ENCODE measurements at places on chromosomes 4 and X.

- DNase-seq: no peak
Measured at GRCh38 chrX:43551590-43551989, 104.5 kb upstream of the MAOA start.

- no peak for DNase-seq
Measured at GRCh38 chr4:140156529-140157171, 2.7 kb upstream of the MAML3 start.

DNA sequence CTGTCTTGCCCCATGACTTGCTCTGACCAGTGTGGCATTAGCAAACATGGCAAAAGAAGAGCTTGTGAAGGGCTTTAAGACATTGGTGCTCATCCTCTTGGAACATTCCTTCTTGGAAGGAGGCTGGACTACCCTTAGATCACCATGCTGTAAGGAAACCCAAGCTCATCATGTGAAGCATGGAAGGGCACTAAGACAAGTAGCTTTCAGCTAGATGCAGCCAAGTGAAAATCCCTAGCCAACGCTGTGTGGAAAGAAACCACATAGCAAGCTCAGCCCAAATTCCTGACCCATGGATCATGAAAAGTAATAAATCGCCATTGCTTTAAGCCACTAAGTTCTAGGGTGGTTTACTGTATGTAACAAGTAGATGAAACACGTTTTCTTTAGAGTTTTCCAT, 12.4 kb upstream of the PACRGL start:
- no peak for DNase-seq

DNA sequence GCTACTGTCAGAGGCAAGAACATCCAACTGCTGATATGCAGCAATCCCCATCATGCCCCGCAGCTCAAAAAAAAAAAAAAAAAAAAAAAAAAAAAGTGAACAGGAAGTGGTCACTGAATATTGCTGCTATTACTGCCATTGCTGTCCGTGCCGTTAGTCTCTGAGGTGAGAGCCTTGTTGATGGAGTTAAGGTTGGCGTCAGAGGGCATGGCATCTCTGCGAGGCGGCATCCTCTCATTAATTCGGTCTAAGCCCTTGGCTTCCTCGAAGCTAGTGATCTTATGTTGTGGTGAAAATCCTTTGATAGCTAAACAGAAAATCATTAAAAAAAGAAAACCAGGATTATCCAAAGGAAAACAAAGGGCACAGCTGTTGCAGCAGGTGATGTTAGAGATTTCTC, 321.6 kb downstream of the PPP3CA start:
- no peak for DNase-seq

DNA sequence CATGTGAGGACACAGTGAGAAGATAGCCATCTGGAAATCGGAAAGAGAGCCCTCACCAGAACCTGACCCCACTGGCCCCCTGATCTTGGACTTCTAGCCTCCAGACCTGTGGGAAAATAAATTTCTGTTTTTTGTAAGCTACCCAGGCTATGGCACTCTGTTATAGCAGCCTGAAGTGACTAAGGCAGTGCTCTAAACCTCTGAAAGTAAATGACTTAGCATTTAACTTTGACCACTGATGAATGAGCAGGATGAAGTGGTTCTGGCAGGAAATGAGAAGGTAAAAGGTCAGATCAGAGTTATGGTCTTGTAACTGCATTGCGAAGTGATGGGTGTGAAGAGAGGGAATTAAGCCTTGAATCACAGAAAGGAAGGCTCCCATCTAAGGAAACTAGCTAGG, 17.0 kb downstream of the GPAT3 start:
- DNase-seq: no peak
